ENCODE measurements at places on chromosomes 7 and 10. TPM values are rescaled to one million over a fixed set of nuclear protein-coding genes. Genes with fewer than 3 reads are reported as not detected.

PNLIPRP2 gene
- not detected for total RNA-seq

MYO1G gene
- total RNA-seq: 0.08 TPM

WDFY4 gene
- total RNA-seq: 0.10 TPM

TLL2 gene
- not detected for total RNA-seq

OPN4 gene
- not detected for total RNA-seq

DNA sequence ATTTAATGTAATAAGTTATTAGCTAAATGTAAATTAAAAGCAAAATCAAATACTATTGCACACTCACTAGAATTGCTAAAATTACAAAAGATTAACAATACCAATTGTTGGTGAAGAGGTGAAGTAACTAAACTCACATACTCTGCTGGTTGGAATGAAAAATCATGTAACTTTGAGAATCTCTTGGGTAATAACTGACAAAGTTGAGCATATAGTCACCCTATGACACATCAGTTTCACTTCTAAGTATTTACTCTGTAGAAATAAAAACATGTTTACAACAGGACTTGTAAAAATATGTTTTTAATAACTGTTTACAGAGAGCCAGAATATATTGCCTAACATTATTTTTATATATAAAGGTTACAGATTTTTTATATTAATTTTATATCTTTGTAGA is 33.6 kb downstream of the CNTNAP2 start:
- no peak for DNase-seq

GRCh38 chr7:16428182-16428581 is 6.8 kb upstream of the CRPPA start:
- no peak for DNase-seq

DNA sequence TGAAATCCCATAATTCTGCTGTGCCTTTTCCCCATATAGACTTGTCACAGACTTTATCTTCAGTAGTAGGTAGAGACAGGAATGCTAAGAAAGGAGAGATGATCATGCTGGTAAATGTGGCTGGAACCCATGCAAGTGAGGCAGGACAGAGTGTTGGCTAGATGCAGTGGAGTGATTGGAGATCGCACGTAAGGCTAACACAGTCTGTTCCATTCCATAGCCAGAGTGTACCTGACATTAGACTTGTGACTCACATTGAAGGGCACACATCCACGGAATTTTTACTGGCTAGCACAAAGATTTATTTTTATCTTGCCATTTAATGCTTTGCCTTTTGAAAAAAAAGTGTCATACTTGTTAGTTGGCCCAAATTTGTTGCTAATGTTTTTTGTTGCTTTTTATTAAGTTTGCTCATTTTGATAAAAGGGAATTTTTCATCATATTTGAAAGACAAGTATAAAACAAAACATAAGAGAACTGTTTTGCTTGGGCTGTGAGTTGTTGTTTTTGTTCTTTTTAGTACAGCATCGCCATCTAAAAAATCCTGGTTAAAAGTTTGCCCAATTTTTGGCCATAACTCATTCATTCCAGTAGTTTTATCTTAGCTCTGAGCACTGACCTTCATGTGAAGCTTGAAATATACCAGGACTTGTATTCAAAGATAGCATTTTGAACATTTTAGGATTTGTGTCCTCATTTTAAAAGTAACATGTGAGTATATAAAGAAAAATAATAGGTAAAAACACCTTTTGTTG is 81.0 kb downstream of the CPED1 start:
- DNase-seq: no peak
